Kidney glomerular epithelial cell (primary cell): ENCODE measurements at places on chromosomes 6 and 20.
A peak's percentile ranks its signal among the peaks of the same experiment; 100 is the strongest.

- DNase-seq, result no peak
Observed at GRCh38 chr20:21901470-21902275, 196.2 kb downstream of the PAX1 start.

DNA sequence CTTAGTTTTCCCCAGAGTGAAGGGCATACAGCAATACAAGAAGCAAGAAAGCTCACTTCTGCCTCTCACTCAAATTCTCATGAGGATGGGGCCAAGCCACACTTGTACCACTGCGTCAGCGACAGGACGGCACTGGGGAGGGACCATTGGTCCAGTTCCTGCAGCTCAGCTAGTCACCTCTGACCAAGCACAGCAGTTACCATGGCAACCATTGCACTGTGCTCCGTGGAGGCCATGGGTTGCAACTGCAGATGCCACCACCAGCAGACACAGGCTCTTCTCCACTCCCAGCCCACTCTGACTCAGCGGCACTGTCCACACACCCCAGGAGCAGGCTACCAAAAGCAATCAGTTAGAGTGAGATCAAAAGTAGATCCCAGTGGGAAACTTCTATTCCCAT lies 441.1 kb upstream of the ARID1B start:
- no peak for DNase-seq

DNA sequence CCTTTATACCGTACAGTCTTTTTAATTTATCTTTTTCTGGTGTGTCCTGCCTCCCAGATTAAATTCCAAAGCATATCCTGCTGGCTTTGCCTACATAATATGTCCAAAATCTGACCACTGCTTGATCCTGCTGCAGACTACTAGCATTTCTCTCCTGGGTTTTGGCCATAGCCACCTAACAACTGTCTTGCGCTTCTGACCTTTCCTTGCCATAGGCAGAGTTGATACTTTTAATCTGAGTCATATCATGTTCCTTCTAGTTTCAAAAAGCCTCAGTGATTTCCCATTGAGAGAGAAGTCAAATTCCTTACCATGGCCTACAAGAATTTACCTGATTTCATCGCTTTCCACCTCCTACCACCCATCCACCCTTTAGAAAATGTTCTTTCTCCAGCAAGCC lies 104.8 kb downstream of the BCKDHB start:
- DNase-seq, result no peak

- DNase-seq, result no peak
Observed at GRCh38 chr6:110646951-110647910, 168.0 kb downstream of the CDK19 start.

DNA sequence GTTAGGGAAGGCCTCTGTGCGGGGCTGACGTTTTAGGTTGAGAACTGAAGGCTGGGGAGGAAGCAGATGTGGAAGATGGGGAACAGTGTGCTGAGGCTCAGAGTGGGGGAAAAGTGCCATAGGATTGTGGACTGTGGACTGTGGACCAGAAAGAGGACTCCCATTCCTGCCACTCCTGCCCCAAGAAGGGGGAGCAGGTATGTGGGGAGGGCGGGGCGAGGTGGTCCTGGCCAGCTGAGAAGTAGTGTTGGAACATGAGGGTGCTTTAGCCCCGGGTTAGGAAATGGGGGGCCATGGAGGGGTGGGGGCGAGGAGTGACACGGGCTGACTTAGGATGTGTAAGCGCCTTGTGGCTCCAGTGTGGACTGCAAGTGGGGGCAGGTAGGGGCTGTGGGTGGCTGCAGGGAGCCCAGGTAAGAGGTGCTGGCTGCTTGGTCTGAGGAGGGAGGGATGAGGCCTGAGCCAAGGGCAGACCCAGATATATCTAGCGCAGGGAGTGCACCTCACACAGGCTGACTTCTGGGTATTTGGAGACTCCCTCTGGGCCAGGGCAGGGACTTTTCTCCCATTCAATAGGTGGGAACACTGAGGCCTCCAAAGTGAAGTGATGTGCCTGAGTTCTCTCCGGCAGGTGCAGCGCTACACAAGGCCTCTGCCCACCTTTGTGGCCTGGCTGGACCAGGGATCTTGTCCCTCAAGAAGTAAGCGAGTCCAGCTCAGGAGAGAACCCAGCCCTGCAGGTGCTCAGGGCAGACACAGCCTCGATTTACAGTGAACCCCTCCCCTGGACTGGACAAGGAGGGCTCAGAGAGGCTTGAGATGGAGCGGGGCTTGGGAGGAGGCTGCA lies 76.6 kb upstream of the TOX2 start:
- no peak for DNase-seq

- no peak for DNase-seq
Observed at GRCh38 chr6:157550114-157550989, 169.4 kb downstream of the ZDHHC14 start.

DNA sequence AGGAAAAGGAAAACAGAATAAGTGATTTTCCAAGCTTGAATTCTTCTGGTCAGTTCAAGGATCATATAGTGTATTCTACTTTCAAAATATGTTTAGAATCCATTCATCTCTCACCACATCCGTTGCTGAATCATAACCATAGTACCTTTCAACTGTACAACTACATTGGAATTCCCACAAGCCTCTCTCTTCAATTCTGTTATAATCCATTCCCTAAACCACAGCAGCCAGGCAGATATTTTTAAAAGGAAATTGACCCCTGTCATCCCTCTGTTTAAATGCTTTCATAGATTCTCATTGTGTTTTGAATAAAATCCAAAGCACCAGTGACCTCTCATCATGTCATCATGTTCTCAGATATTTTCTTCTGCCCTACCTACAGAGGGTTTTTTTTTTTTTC lies 412.7 kb downstream of the GRIK2 start:
- no peak for DNase-seq

GRCh38 chr20:60038400-60039008 lies 80.3 kb downstream of the CDH26 start:
- DNase-seq, result no peak

DNA sequence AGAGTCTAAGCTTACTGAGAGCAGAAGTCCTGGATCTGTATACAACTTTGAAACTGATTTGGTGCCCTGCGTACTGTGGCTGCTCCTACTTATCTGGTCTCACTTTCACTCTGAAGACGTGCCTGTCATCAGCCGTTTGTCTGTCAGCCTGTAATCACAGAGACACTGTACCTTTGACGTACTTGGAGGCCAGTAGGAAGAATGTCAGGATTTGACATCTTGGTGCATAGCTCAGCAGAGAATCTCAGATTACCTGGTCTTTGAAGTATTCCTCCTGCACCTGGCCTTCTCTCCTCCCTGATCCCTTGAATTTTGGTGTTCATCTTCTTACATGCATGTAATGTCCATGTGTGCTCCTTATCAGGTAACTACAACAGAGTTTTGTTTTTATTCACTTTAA lies 37.7 kb downstream of the DSE start:
- DNase-seq, result no peak

- DNase-seq, result peak; percentile 33
Observed at GRCh38 chr6:31952140-31952805, 6.4 kb downstream of the CFB start.

- DNase-seq, result no peak
Observed at GRCh38 chr6:16397623-16398022, 159.2 kb downstream of the GMPR start.

DNA sequence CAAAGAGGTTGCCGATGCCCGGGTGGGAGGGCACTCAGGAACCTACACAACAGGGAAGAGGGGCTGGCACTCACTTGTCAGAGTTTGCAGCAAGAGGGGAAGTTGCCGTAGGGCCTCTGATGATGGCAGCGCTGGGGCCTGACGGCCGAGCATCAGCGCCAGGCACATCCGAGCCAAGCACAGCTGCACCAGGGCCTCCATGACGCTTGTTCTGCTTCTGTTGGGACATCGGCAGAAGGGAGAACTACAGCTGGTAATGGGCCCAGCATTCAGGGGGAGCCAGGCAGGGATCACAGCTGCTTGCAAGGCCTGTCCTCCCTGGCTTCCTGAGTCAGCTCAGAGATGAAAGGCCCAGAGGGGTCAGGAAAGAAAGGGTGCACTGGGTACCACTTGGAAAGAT lies 367.7 kb downstream of the CDH4 start:
- DNase-seq, result no peak

GRCh38 chr6:64104051-64104450 lies 468.4 kb downstream of the PHF3 start:
- no peak for DNase-seq

DNA sequence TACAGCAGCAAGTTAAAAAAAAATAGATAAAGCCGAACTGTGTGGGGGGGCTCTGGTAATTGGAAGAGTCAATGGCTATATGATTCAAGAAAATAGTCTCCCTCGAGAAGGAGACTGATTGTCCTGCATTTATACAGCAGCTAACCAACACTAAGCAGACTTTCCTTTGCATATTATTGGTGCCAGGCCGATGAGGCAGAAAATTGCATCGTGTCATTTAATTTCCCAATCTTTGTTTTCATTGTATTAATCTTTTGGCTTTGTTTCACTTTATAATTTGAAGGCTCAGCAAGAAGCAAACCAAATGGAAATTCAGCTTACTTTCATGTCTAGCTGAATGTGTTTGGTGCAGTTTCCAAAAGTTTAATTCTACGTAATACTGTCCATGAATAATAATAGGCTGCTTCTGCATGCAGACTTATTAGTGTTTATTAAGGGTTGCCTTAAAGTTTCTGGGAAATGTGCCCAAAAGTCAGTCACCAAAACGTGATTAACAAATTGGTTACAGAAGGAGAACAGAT lies 258.5 kb downstream of the HACE1 start:
- DNase-seq, result no peak

DNA sequence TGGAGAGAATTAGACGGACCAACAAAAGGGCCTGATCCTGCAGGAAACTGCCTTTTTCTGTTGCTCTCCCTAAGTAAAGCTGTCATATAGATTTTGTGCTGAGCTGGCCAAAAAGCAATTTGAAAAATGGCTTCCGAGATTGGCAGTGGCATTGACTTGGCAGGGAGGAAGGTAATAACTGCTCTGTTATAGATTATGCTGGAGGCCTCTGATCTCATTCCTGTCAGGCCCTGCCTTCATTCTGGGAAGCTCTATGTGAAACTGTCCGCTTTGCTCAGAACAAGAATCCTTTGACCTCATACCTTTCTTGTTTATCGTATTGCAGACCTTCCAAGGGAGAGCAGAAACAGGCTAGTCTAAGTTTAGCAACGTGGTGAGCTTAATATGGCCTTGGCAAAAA lies 234.4 kb downstream of the PHACTR1 start:
- DNase-seq, result no peak

- DNase-seq, result no peak
Observed at GRCh38 chr6:93827728-93828127, 408.4 kb upstream of the EPHA7 start.

DNA sequence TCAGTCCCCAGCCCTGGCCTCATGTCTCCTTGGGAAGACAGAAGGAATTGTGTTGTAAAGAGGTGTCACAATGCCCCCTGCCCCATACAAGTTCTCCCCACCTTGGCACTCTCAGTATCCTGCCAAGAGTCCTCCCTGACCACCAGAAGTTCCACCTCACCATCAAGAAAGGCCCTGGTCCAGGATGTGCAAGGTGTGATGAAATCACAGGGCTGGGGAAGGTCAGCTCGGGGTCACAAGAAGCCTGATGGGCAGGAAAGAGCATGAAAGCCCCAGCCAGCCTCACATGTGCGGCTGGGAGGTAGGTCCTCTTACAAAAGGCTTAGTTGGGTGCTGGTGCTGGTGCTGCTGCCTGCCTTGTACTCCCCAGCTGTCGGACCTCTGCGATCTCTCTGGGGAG lies 12.9 kb upstream of the C6orf132 start:
- DNase-seq, result no peak

GRCh38 chr6:37134036-37134395 lies 35.9 kb upstream of the PIM1 start:
- no peak for DNase-seq

GRCh38 chr6:41464481-41464880 lies 81.7 kb upstream of the FOXP4 start:
- DNase-seq, result peak; percentile 11

GRCh38 chr6:169988769-169989550 lies 237.5 kb downstream of the ERMARD start:
- DNase-seq, result no peak

GRCh38 chr6:74415056-74415455 lies 719.1 kb downstream of the CD109 start:
- no peak for DNase-seq

GRCh38 chr6:125110056-125110455 lies 43.5 kb upstream of the TPD52L1 start:
- no peak for DNase-seq

DNA sequence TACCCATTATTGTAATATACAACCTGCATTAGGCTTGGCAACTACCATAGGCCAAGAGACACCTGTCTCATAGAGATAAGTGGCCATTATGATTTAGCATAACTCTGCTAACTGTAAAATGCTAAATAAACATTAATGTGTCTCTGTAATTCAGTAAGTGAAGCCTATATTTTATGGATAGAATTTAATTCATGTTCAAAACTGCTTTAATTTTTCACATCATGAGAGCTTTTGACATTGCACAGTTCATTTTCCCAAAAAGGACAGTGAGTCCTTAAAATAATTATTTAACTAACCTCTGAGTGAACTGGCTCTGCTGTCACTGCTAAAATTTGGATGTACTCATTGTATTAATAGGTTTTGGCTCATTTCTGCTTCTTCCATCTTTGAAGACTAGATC lies 41.4 kb upstream of the TMX4 start:
- DNase-seq, result no peak

DNA sequence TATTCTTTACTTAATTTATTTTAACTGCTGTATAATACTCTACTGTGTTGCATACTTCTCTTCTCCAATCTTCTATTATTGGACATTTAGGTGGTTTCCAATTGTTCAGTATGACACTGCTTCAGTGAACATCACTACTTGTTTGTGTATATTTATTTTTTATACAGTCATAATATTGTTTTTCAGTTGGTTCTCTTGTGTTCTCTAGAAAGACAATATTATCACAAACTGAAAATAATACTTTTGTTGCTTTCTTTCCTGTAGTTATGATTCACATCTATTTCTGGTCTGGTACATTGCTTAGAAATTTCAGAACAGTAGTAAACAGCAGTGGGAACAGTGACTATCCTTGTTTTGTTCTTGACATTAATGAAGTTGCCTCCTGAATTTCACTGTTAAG lies 62.8 kb upstream of the GTSF1L start:
- no peak for DNase-seq

DNA sequence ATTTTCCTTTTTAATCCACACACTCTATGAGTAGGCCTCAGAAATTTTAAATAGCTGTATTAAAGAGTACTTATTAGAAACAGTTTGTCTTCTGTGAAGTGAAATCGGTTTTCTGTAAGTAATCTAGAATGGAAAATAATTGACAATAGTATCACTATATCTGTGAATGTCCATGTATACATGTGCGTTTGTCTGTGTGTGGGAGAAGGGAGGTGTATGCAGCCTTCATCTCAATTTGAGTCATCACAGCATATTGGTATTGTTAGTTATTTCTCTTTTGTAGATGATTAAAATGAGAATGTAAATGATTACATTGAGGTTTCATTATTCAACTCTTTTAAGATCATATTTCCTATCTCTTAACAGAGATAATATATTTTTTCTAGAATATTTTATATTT lies 206.0 kb downstream of the EYS start:
- DNase-seq, result no peak

- DNase-seq, result no peak
Observed at GRCh38 chr20:63500902-63501817, 2.3 kb upstream of the EEF1A2 start.
